ENCODE measurements at places on chromosomes 7 and 10.

GRCh38 chr10:126465771-126466170, 77.5 kb upstream of the ADAM12 start:
- DNase-seq, result no peak

DNA sequence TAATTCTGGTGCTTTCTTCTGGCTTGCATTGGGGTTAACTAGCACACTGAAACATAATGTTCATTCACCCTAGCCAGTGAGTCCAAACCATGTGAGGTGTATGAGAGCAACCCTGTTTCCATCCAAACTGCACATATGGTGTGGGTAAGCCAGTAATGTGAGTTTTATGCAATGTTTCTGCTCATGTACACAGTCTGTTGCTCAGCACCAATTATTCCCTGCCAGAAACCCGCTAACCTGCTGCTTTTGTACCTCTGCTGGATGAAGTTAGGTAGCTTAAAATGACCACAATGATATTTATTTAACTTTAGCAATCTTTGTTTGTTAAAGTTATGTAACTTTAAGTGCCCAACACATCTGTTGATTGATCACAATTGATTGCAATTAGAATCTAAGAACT, 93.7 kb upstream of the RPA3 start:
- DNase-seq, result no peak

GRCh38 chr7:108348913-108349312, 107.3 kb downstream of the NRCAM start:
- DNase-seq, result no peak

DNA sequence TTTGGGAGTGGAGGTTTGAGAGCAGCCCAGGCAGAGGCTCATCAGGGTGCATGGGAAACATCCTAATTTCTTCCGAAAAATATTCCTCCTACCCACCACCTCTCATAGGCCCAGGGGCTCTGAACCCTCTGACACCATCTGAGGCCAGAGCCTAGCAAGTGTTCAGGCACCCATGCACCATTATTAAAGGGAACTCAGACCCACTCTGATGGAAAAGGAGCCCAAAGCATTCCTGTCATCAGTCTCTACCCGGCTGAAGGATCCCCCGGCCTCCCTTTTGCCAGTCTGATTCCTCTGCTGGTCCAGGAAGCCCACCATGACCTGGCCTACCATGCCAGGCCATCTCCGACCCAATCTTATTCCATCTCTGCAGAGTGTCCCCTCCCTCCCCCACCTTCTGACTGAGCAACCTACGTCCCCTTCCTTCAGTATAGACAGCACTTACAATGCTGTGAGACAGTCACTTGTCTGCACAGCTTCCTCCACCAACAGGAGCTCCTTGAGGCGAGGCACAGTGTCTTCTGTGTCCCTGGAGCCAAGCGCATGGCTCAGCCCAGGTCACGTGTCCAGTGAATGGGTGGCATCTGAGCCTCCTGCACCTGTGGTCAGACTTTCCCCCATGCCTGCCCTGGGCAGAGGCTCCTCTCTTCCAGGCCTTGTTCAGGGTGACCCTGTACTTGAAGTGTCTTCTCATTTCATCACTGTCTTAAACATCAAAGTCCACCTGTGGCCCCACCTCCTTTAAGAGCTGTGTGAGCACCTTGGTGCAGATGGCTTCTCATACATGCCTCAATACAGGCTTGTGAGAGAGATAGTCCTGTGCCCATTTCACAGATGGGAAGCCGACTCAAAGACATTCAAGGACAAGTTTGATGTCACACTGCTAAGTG, 889 bp upstream of the GPR15LG start:
- DNase-seq, result no peak

GRCh38 chr10:45495438-45496152, 121.6 kb downstream of the ALOX5 start:
- no peak for DNase-seq

DNA sequence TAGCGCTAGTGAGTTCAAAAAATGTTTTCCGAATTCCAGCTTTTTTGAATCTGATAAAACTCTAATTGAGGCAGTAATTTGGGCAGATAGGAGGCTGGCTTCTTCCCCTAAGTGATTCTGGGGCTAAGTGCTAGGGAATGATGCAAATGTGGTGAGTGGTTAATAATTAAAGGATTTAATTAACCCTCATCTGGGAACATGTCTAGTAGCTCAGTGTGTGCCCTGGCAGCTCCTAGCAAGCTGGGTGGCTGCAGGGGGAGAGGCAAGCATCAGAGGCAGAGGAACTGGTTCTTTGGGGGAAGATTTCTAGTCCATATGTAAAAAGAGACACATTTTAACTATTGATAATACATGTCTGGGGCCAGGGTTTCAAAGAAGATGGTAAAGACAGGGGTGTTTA, 354.5 kb downstream of the WDR11 start:
- DNase-seq, result no peak

All from CD4-positive, alpha-beta T cell treated with Interferon alpha-2 for 1 hour (primary cell).